ENCODE measurements at places on chromosomes 13 and 19. TPM values are rescaled to one million over a fixed set of nuclear protein-coding genes. Genes with fewer than 3 reads are reported as not detected.

- H3K36me3 ChIP-seq: no peaks in the 10 kb centered on the region
- H3K4me3 ChIP-seq: no peak overlapping the region
- H3K27ac ChIP-seq: no peak overlapping the region
- H3K4me1 ChIP-seq: peaks cover 4% of the 10 kb centered on the region
These were observed 330.6 kb downstream of the SPRY2 start for GRCh38 chr13:80010286-80010831.

- peaks cover 23% of the 10 kb centered on the region for H3K36me3 ChIP-seq
- H3K27ac ChIP-seq: no peak overlapping the region
- no peak overlapping the region for H3K4me3 ChIP-seq
- no peaks in the 10 kb centered on the region for H3K4me1 ChIP-seq
- H3K27me3 ChIP-seq: no peaks in the 10 kb centered on the region
- DNase-seq: no peak
These were observed 62.8 kb downstream of the PEPD start for GRCh38 chr19:33458807-33459206.

- peaks cover 2% of the 10 kb centered on the region for H3K4me1 ChIP-seq
- H3K27me3 ChIP-seq: peaks cover 59% of the 10 kb centered on the region
- DNase-seq: no peak
- no peaks in the 10 kb centered on the region for H3K36me3 ChIP-seq
- peak overlapping the region; percentile 49 for H3K4me3 ChIP-seq
These were observed 808 bp downstream of the SLITRK5 start for GRCh38 chr13:87671753-87672605.

GRCh38 chr19:21084343-21084742, 2.3 kb downstream of the ZNF714 start:
- H3K4me3 ChIP-seq: no peak overlapping the region
- peaks cover 4% of the 10 kb centered on the region for H3K4me1 ChIP-seq
- DNase-seq: no peak
- H3K36me3 ChIP-seq: peaks cover 4% of the 10 kb centered on the region
- no peaks in the 10 kb centered on the region for H3K27me3 ChIP-seq

The PRR19 gene
- 0.91 TPM for polyA plus RNA-seq

DNA sequence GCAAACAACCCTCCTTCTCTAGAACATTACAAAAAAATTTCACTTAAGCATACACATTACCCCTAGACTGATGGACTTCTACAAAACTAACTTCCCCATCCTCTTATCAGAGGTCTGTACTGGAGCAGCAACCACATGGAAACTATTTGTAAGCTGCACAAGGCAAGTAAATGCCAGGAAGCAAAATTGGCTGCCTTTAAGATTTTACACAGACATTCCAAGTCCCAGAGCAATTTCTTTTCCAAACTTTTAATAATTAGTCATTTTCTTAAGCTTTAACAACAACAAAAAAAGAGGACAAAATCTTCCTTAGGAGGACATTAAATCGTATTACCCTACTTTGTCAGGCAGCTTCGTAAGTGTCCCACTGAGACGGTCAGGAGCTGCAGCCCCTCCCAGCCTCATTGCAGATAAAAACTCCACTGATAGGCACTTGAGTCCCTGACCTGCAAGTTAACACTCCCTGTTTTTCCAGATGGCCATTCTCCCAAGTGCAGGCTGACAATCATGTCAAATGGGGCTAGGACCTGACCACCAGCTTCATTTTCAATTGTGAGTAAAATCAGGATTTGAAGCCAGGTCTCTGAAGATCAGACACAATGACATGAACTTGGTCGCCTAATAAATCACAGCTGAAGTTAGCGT, 680.1 kb downstream of the DIAPH3 start:
- H3K4me3 ChIP-seq: no peak overlapping the region
- H3K4me1 ChIP-seq: no peaks in the 10 kb centered on the region
- no peaks in the 10 kb centered on the region for H3K36me3 ChIP-seq
- no peak overlapping the region for H3K27ac ChIP-seq
- no peaks in the 10 kb centered on the region for H3K27me3 ChIP-seq

- H3K27me3 ChIP-seq: no peaks in the 10 kb centered on the region
- no peaks in the 10 kb centered on the region for H3K36me3 ChIP-seq
- H3K4me3 ChIP-seq: no peak overlapping the region
- no peaks in the 10 kb centered on the region for H3K4me1 ChIP-seq
- no peak overlapping the region for H3K27ac ChIP-seq
These were observed 27.3 kb upstream of the STARD13 start for GRCh38 chr13:33312861-33313212.

The ZNF615 gene
- 9.2 TPM for polyA plus RNA-seq

DNA sequence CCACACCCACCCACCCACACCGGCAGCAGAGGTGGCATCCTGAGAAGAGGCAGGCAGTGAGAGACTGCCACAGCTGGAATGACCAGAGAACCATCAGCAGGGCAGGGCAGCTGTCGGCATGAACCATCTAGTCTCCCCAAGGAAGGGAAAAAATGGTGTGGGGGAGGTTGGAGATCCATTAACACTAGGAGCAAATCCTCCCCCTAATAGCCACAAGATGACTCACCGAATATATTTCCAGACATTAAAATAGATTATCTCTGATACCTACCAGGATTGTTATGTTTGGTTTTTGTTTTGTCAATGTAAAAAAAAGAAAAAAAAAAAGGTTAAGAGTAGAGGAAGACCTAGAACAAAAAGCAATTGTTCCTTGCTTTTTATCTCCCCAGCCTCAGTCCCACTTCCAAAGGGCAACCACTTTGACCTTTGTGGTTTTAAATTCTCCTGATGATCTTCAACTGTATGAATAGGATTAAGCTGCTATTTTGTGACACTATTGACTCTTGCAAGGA, 34.2 kb downstream of the THSD1 start:
- no peaks in the 10 kb centered on the region for H3K27me3 ChIP-seq
- H3K4me1 ChIP-seq: no peaks in the 10 kb centered on the region
- no peak overlapping the region for H3K27ac ChIP-seq
- H3K36me3 ChIP-seq: no peaks in the 10 kb centered on the region

The NACC1 gene
- polyA plus RNA-seq: 19.4 TPM

DNA sequence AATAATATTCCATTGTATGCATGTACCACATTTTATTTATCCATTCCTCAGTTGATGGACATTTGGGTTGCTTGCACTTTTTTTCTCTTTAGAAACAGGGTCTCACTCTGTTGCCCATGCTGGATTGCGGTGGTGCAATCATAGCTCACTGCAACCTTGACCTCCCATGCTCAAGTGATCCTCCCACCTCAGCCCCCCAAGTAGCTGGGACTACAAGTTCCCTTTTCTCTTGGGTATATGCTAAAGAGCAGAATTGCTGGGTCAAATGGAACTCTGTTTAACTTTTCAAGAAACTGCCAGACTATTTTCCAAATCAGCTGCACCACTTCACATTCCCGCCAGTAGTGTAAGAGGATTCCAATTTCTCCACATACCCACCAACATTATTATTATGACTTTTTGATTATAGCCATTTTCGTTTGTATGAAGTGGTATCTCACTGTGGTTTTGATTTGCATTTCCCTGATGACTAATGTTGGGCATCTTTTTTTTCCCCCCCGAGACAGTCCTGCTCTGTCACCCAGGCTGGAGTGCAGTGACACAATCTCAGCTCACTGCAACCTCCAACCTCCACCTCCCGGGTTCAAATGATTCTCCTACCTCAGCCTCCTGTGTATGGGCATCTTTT, 7.6 kb upstream of the IPO5 start:
- H3K36me3 ChIP-seq: no peaks in the 10 kb centered on the region
- no peak for DNase-seq
- no peak overlapping the region for H3K4me3 ChIP-seq
- no peaks in the 10 kb centered on the region for H3K4me1 ChIP-seq
- H3K27me3 ChIP-seq: no peaks in the 10 kb centered on the region

The ZNF471 gene
- polyA plus RNA-seq: 11.7 TPM

DNA sequence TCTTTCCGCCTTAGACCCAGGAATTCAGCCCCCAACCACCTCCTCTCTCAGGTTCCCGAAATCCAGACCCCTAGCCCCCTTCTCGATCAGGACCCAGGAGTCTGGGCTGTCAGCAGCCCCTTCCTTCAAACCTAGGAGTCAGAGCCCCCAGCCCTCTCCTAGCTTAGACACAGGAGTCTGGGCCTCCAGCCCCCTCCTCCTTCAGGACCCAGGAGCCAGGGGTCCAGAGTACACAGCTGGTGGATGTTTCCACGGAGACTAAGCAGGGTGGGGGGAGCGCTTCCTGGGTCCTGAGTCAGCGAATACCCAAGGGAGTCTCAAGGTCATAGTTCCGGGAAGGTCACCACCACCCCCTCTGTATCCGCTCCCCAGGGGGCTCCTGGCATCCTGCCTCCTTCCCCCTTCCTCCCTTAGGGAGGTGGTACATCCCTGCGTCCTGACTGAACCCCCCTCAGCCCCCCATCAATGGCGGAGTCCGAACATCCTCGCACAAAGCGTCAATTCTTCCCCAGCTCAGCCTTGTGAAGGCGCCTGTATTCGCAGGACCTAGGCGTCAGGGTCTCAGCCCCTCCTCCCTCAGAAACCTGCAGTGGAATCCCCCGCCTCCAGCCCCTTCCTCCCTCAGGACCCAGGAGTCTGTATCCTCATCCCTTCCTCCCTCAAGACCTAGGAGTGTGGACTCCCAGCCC, 4.6 kb downstream of the CADM4 start:
- H3K27me3 ChIP-seq: peaks cover 18% of the 10 kb centered on the region
- H3K4me3 ChIP-seq: peak overlapping the region; percentile 43
- DNase-seq: peak; percentile 81
- peaks cover 10% of the 10 kb centered on the region for H3K4me1 ChIP-seq

GRCh38 chr13:33369073-33369472, 83.5 kb upstream of the STARD13 start:
- no peak overlapping the region for H3K27ac ChIP-seq
- H3K36me3 ChIP-seq: no peaks in the 10 kb centered on the region
- no peak for DNase-seq
- no peak overlapping the region for H3K4me3 ChIP-seq
- no peaks in the 10 kb centered on the region for H3K27me3 ChIP-seq

- no peak overlapping the region for H3K4me3 ChIP-seq
- H3K27ac ChIP-seq: no peak overlapping the region
- no peaks in the 10 kb centered on the region for H3K27me3 ChIP-seq
- peak; percentile 2 for DNase-seq
- no peaks in the 10 kb centered on the region for H3K4me1 ChIP-seq
These were observed 17.4 kb upstream of the GNA15 start for GRCh38 chr19:3118232-3119070.

The TGFBR3L gene
- polyA plus RNA-seq: 1.4 TPM

DNA sequence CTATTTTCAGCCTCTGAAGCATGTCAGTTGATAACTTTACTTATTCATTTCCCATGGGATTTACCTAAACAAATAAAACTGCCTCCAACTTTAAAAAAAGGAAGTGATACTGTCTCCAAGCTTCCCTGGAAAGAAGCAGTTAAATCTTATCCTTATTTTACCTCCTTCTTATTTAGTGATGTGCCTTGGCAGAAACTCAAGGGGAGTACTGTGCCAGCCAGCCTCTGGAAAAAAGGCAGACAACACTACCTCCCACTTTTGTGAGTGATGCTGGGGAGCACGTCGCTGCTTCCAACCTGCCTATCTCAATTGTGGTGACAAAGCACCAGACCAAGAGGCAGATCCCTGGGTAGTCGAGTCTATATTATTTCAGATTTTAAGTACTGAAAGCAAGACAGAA, 765.6 kb downstream of the DIAPH3 start:
- DNase-seq: no peak
- no peaks in the 10 kb centered on the region for H3K27me3 ChIP-seq
- H3K4me1 ChIP-seq: no peaks in the 10 kb centered on the region
- no peak overlapping the region for H3K27ac ChIP-seq
- H3K36me3 ChIP-seq: no peaks in the 10 kb centered on the region

GRCh38 chr13:85377783-85378182, 421.4 kb downstream of the SLITRK6 start:
- no peaks in the 10 kb centered on the region for H3K27me3 ChIP-seq
- no peak for DNase-seq
- no peak overlapping the region for H3K27ac ChIP-seq
- no peak overlapping the region for H3K4me3 ChIP-seq
- H3K36me3 ChIP-seq: no peaks in the 10 kb centered on the region
- H3K4me1 ChIP-seq: no peaks in the 10 kb centered on the region

The HSPH1 gene
- polyA plus RNA-seq: 65.7 TPM

DNA sequence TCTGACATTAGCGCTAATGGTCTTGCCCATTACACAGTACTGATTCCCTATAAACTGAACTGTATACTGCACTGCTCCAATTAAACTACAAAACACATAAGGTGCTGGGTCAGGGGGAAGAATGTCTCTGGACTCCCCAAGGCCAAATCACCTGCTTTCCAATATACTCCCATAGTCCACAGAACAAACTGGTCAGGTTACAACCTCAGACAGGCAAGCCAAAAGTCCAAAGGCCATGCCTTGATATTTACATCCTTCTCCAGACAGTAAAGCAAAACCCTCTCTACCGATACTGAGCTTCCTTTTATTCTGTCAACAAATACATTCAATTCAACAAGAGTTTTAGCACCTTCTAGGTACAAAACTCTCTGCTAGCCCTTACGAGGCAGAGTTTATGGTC, 8.9 kb downstream of the ZNF541 start:
- no peaks in the 10 kb centered on the region for H3K36me3 ChIP-seq
- no peaks in the 10 kb centered on the region for H3K27me3 ChIP-seq
- no peak overlapping the region for H3K4me3 ChIP-seq

DNA sequence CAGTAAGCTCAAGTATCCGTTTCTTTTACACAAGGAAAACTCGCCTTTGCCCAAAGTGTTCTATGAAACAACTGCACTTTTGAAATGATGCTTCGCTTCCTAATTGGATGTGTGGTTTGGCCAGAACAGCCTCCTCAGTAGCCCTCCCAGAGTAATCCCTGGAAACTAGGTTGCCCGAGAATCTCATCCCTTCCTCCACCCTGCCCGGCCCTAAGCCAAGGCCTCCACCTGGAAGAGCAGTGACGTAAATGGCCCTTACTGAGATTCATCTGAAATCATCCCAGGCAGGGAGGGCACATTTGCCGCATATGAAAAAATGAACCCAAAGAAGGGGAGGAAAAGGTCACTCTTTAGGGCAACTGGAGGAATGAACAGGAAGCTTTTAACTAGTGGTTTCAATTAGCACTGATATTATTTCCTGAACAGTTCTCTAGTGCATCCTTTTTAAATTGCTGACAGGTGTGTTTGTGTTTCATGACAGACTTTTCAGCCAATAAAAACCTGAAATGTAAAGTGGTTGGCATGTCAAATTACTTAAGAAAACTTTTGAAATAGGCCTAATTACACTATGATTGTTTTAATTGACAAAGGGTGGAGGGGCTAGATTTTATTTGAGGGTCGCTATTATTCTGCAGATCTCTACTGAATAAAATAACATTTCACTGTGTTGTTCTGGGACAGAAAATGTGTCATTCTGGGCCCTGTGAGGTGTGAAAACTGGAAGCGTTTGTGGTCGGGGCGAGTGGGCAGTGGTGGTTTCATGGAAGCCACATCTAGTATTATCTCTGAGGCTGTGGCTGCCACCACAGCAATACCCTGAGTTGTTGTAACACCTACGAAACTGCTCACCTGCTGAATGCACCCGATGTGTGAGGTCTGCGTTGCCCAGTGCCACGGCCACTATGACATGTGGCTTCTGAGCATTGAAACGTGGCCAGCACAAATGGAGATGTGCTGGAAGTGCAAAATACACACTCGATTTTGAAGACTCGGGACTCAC, 112.1 kb downstream of the ZIC5 start:
- H3K27me3 ChIP-seq: no peaks in the 10 kb centered on the region
- H3K36me3 ChIP-seq: no peaks in the 10 kb centered on the region
- no peak overlapping the region for H3K4me3 ChIP-seq
- H3K4me1 ChIP-seq: no peaks in the 10 kb centered on the region

GRCh38 chr13:44802491-44802890, 186.8 kb downstream of the NUFIP1 start:
- H3K27ac ChIP-seq: peak overlapping the region; percentile 77
- no peak overlapping the region for H3K4me3 ChIP-seq
- no peak for DNase-seq
